ENCODE measurements at places on chromosomes 3 and 15.
A peak's percentile ranks its signal among the peaks of the same experiment; 100 is the strongest.

DNA sequence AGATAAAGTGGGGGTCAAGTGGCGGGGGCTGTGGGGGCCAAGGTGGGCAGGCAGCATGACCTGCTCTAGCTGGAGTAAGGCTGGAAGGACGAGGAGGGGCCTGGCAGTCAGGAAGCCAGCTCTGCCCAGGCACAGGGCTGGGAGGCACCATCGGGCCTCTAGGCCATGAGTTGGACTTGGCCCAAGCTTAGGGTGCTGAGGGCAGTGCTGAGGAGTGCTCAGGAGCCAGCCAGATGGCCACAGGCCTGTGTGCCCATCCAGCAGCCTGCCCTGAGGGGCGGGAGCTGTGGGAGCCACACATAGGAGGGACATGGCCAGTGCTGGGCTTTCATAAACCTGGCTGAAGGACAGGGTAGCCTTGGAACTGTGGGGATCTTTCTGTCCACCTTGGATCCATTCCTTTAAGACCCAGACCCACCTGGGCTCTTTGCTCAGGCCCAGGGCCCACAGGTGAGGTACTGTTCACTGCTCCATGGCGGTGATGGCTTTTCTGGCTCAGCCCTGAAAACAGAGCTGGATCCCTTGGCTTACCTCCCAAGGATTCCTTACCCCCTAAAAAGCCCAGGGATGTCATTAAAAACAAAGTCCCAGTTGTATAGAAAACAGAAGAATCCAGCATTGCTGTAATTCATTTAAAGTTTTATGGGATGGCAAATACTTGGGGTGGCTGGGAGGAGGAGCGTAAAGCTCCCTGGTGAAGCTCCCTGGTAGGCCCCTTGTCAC, 137.0 kb downstream of the DNAJB8 start:
- no peak for DNase-seq

- DNase-seq, result no peak
Measured at GRCh38 chr3:10778492-10779292, 37.3 kb upstream of the SLC6A11 start.

- DNase-seq, result peak; percentile 27
Measured at GRCh38 chr15:41603941-41604911, 45.2 kb downstream of the TYRO3 start.

DNA sequence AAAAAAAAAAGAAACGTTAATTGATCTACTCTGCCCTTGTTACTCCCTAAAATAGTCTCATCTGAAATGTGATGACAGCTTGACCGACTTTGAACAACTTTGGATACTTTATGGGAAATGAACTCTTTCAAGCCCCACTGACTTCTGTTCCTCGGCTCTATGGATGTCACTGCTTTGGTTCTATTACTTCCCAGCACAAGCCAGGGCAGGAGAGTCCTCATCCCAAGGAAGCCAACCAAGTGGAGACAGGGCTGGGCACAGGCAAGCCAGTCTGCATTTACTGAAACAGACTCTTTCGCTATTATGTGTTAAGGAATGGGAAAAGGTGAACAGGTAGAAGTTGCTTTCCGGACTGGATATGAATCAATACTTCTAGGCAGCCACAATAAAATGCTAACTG, 444.0 kb downstream of the FOXP1 start:
- no peak for DNase-seq

- no peak for DNase-seq
Measured at GRCh38 chr3:152048831-152049230, 175.4 kb downstream of the SUCNR1 start.

DNA sequence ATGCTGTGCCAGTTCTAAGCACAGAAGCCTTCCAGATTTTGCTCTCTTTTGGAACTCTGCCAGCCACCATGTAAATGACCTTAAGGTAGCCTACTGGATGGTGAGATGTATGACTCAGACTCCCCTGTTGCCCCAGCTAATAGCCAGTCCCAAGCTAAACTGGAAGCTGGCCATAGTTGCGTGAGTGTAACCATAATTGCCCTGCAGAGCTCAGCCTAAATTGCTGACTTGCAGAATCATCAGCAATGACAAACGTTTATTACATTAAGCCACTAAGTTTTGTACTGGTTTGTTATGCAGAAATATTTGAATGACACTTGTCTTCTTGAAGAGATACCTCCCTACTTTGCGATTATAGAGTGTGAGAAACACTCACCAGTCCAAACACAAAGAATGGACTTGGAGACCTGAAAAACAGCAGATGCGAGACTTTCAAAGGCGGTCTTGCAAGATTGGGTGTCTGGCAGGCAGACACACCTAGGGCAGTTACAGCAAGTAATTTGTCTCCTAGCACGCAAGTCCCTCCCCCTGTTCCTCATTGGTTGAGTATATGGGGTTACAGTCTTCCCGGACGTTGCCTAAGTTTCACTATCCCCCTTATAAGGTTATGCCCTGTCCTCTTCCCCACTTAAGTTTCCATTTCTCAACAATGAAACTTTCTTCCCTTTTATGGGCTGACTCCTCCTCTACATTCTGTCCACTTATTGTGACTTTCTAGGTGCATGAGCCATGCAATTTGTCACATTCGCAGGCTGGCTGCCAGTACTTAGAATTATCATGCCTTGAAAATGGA, 83.6 kb upstream of the XCR1 start:
- DNase-seq, result peak; percentile 33

GRCh38 chr3:150225986-150226385, 182.1 kb upstream of the TSC22D2 start:
- DNase-seq, result no peak

GRCh38 chr3:48409291-48410201, 20.3 kb downstream of the PLXNB1 start:
- no peak for DNase-seq

DNA sequence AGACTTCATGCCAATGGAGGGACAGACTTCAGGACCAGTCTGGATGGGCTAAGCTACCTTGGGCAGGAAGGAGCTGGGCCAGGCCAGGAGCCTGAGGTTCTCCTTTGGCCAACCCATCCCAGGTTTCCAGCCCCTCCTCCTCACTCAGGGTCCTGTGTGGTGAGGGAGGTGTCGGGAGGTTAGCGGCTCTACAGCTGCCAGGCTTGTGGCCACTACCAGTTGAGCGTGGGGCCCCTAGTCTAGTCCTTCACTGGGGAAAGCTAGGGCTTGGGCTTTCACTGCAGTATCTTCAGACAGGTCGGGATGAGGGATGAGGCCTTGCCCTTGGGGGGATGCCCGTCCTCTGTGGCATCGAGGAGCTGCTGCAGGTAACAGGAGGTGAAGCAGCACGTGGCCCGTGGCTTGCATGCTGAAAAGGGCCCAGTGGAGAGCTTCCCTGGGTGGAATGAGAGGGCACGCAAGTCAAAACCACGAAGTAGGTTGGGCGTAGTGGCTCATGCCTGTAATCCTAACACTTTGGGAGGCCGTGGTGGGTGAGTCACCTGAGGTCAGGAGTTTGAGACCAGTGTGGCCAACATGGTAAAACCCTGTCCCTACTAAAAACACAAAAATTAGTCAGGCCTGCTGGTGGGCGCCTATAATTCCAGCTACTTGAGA, 8.5 kb upstream of the FANCD2 start:
- no peak for DNase-seq

- DNase-seq, result no peak
Measured at GRCh38 chr3:54083921-54084320, 38.4 kb upstream of the CACNA2D3 start.

GRCh38 chr3:64915778-64916177, 228.0 kb upstream of the ADAMTS9 start:
- DNase-seq, result no peak

- DNase-seq, result no peak
Measured at GRCh38 chr3:8970971-8971589, 7.8 kb upstream of the RAD18 start.

DNA sequence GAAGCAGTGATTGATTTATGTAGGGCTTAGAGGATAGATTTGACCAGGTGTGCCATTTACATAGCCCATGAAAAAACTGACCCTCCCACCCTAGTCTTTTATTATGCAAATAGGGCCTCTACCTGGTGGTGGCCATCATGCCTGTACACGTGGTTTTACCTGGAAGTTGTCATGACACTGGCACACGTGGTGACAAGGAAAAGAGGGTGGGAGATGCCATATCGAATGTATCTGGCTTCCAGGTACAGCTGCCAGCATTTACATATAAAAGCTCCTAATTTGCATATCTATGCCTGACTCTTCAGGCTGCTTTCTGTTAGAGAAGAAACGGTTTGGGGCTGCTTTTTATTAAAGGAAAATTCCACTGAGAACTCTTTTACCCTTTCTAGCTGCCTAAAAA, 35.0 kb upstream of the DNAJC13 start:
- DNase-seq, result no peak
